ENCODE measurements at places on chromosomes 2 and 18.

- H3K27me3 ChIP-seq = no peaks in the 10 kb centered on the region
- DNase-seq = no peak
- no peak overlapping the region for H3K4me3 ChIP-seq
- no peak overlapping the region for H3K27ac ChIP-seq
- no peaks in the 10 kb centered on the region for H3K36me3 ChIP-seq
These were observed 100.4 kb downstream of the MMADHC start for GRCh38 chr2:149487189-149487588.

GRCh38 chr2:677959-678550 is 849 bp upstream of the TMEM18 start:
- H3K4me1 ChIP-seq = no peaks in the 10 kb centered on the region
- no peak overlapping the region for H3K27ac ChIP-seq
- peaks cover 13% of the 10 kb centered on the region for H3K36me3 ChIP-seq

- peaks cover 2% of the 10 kb centered on the region for H3K4me1 ChIP-seq
- no peaks in the 10 kb centered on the region for H3K27me3 ChIP-seq
- H3K4me3 ChIP-seq = no peak overlapping the region
These were observed 158.3 kb upstream of the CAVIN2 start for GRCh38 chr2:192005211-192005610.

DNA sequence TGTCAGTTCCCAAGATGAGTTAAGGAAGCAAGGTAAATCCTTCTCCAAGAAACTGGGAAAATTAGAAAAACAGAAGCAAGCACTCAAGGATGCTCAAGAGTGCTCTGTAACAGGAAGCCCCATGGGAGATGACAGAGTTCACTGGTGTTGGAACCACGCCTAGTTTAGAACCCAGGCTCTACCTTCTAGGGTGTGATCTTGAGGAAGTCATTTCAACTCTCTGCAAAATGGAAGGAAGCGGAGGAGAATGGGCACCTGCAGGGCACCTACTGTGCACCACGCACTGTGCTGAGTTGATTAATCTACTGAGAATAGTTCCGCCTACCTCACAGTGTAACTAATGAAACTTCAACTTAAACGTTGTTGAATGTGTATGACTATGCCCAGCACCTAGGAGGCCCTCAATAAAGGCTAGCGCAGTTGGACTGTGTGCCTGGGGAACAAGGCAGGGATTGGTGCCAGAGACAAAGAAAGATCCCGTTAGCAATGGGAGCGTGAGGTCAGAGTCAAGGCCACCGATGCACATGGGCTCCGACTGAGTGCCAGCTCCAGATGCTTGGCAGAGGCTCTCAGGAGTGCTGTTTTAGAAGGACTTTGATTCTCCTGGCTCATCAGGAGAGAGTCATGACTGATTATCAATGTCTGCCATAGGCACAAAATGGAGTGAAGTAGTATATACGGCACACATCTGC is 93.7 kb downstream of the MAPK4 start:
- no peaks in the 10 kb centered on the region for H3K36me3 ChIP-seq
- no peaks in the 10 kb centered on the region for H3K4me1 ChIP-seq
- no peak for DNase-seq
- no peaks in the 10 kb centered on the region for H3K27me3 ChIP-seq

DNA sequence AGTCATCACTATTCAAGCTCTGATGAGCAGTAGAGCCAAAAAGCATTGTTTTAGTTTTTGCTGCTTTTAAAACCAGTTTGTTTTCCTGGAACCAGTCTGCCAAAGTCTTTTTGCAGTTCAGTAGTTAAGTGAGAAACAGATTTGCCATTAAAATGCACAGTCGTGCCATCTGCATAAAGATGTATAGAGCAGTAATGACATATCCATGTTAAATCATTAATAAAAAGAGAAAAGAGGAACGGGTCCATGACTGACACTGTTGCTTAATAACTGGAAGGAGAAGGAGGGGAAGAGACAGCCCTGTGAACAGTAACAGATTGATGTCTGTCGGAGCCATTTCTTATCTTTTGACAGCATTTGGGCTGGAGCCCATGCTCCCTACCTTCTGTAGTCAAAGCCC is 704.6 kb downstream of the SATB2 start:
- H3K27me3 ChIP-seq = no peaks in the 10 kb centered on the region
- H3K4me3 ChIP-seq = no peak overlapping the region
- DNase-seq = no peak
- H3K36me3 ChIP-seq = no peaks in the 10 kb centered on the region
- H3K4me1 ChIP-seq = no peaks in the 10 kb centered on the region

DNA sequence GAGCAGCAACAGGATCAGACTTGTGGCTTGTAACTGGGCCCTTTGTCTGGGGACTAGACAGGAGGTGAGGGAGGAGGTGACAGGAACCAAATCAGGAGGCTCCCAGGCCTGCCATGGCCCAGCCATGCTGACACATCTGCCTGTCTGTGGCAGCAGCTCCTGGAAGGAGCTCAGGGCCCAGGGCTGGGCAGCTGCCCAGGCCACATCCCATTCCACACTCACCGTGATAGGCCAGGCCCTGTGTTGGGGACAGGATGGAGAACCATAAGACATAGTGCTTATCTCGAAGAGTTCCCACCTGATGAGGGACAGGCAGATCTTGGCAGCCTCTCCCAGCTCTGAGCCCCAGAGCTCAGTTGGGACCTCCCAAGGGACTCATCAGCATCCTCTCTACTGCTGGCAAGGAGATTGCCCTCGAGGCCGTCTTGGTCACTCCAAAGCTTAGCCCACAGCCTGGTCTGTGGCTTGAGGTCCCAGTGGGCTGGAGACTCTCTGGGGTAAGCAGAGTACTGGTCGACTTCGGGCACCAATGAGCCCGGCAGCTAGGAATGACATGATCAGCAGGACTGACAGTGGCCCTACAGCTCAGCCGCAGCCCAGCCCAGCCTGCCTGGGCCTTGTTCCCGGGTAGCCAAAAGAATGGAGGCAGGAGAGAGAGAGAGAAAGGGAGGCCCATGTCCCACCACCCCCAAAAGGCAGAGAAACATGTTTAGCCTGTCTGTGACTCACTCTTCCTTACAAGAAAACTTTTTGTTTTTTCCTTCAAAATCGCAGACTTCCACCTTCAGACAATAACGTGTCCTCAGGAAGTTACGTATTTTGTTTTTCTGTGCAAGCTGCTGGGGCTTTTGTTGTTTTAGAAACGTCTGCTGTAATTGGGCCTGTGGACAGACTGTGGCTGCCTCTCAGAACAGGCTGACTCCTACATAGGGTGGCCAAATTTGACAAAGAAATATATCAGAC is 82.1 kb downstream of the HS1BP3 start:
- H3K27ac ChIP-seq = peak overlapping the region; percentile 98
- H3K4me1 ChIP-seq = no peaks in the 10 kb centered on the region
- DNase-seq = no peak
- H3K27me3 ChIP-seq = no peaks in the 10 kb centered on the region
- no peak overlapping the region for H3K4me3 ChIP-seq

GRCh38 chr2:6392966-6393365 is 472.7 kb downstream of the CMPK2 start:
- H3K36me3 ChIP-seq = no peaks in the 10 kb centered on the region
- no peaks in the 10 kb centered on the region for H3K27me3 ChIP-seq
- no peak overlapping the region for H3K4me3 ChIP-seq
- no peaks in the 10 kb centered on the region for H3K4me1 ChIP-seq

DNA sequence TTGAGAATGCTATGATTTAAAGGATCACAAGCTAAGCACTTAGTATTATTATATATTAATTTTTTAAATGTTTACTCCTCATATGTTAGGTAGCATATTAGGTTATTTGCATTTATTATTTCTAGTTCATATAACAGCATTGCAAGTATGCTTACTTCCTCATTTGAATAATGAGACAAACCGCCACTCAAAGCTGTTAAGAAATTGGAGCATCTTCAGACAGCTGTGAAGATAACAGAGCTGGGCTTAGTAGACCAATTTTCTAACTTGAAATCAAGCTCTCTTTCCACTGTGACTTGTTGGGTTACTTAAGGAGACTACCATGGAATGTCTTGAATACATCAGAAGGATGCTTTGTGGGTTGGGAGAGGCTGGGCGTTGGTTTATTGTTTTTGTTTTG is 139.3 kb downstream of the ASXL3 start:
- H3K36me3 ChIP-seq = no peaks in the 10 kb centered on the region
- no peak overlapping the region for H3K27ac ChIP-seq
- H3K27me3 ChIP-seq = no peaks in the 10 kb centered on the region
- DNase-seq = no peak
- H3K4me3 ChIP-seq = no peak overlapping the region

- H3K4me3 ChIP-seq = no peak overlapping the region
- H3K27ac ChIP-seq = no peak overlapping the region
These were observed 86.1 kb upstream of the UPP2 start for GRCh38 chr2:158015428-158016076.

GRCh38 chr2:85215081-85215447 is 81.9 kb downstream of the TCF7L1 start:
- H3K27ac ChIP-seq = peak overlapping the region; percentile 58
- DNase-seq = peak; percentile 60
- no peaks in the 10 kb centered on the region for H3K27me3 ChIP-seq
- H3K4me3 ChIP-seq = no peak overlapping the region

DNA sequence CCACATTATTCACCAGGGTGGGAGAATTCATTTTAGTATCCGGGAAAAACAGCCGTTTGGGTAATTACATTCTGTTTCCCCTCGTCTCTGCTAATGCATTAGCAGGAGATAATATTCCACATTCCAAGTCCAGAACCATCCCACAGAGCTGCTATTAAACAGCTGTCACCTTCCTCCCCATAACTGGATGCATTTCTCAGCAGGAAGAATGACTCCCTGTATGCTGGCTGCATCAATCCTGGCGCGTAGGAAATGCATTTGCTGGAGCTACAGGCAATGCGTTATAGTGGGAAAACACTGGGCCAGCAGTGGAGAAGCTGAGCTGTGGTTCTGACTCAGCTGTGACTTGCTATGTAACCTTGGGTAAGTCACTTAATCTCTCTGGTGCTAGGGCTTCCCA is 246.0 kb downstream of the CLIP4 start:
- no peaks in the 10 kb centered on the region for H3K36me3 ChIP-seq
- no peaks in the 10 kb centered on the region for H3K27me3 ChIP-seq
- no peak overlapping the region for H3K4me3 ChIP-seq
- DNase-seq = no peak
- H3K27ac ChIP-seq = no peak overlapping the region

DNA sequence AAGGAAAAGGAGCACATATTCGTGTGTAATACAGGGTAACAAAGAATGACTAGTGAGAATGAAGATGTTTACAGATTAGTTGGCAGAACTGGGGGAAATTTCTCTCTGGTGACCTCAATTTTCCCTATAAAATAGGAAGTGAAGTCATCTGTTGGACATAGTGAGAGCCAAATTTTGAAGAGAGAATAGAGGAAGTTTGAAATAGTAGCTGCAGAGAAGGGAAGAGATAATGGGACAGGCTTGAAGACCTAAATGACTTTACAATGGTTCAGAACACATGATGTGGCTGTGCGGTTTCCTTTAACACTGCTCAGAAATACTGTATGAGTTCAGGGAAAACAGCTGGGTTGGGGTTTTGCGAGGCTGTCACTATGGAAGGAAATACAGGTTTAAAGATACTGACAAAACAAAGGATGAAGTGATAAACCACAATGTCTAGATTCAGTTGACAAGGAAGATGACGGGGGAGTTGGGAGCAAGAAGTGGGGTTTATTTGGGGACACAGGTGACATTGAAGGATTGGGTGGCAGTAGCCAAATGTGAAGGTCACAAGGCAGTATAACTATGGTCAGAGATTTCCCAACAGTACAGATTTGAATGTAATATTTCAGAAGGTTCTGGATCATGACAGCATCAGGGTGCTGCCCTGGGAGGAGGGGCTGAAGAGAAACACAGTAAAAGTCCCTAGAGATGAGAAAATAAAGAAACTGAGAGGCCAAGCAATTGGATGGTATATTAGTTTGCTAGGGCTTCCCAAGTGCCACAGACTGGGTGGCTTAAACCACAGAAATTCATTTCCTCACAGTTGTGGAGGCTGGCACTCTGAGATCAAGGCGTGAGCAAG is 82.6 kb upstream of the TANK start:
- H3K4me3 ChIP-seq = no peak overlapping the region
- H3K4me1 ChIP-seq = peaks cover 5% of the 10 kb centered on the region
- H3K36me3 ChIP-seq = no peaks in the 10 kb centered on the region
- DNase-seq = no peak

DNA sequence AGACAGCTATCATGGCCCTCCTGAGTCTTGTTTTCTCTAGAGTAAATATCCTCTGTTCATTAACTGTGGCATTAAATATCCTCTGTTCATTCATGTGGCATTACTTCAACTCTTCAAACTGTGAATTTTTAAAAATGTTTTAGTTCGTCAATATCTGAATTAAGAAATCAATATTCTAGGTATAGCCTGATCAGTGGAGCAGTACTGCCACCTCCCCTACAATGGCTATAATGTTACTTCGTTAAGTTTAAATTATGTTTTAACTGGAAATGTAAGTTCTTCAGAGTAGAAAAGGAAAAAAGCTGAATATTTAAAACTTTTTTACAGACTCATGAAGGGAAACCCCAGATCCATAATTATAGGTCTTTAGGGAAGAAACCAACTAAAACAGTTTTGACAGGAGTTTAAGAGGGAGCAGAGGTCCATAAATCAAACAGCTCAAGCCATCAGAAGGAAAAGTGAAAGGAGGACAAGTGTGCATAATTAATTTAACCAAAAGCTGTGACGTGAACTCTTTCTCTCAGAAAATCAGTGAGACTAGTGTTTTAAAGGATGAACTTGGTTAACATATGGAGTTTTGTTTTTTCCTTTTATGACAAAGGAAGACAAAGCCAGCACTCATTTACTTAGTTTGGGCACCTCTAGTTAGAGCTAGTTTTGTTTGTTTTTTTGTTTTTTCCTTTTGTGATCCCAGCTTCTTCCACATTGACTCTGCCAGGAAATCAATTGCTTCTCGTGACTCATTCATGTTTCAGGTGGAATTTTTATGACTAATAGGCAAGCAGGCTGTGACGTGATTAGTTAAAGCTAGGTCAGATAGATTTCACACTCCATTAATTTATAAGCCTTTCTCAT is 44.9 kb downstream of the RBBP8 start:
- no peak overlapping the region for H3K27ac ChIP-seq
- no peaks in the 10 kb centered on the region for H3K27me3 ChIP-seq
- H3K4me3 ChIP-seq = no peak overlapping the region

GRCh38 chr2:113203901-113204519 is 30.2 kb downstream of the PSD4 start:
- DNase-seq = peak; percentile 96
- peaks cover 7% of the 10 kb centered on the region for H3K27me3 ChIP-seq
- H3K36me3 ChIP-seq = no peaks in the 10 kb centered on the region
- H3K4me3 ChIP-seq = no peak overlapping the region
- no peak overlapping the region for H3K27ac ChIP-seq

- no peak overlapping the region for H3K27ac ChIP-seq
- no peak overlapping the region for H3K4me3 ChIP-seq
- H3K36me3 ChIP-seq = no peaks in the 10 kb centered on the region
- H3K27me3 ChIP-seq = peaks cover 49% of the 10 kb centered on the region
- DNase-seq = peak; percentile 87
- H3K4me1 ChIP-seq = no peaks in the 10 kb centered on the region
These were observed 91.6 kb upstream of the MGAT4A start for GRCh38 chr2:98822301-98823164.

GRCh38 chr2:239371726-239372686 is 28.8 kb downstream of the HDAC4 start:
- no peaks in the 10 kb centered on the region for H3K4me1 ChIP-seq
- H3K27me3 ChIP-seq = no peaks in the 10 kb centered on the region
- no peak overlapping the region for H3K4me3 ChIP-seq
- peak; percentile 34 for DNase-seq
- H3K36me3 ChIP-seq = peaks cover 5% of the 10 kb centered on the region
- no peak overlapping the region for H3K27ac ChIP-seq

All from endodermal cell (in vitro differentiated cells).